ENCODE measurements at places on chromosomes 4 and X.

- no peak for DNase-seq
Observed at GRCh38 chr4:105225500-105225899, 78.8 kb downstream of the TET2 start.

GRCh38 chr4:41887821-41888686 is 47.2 kb upstream of the TMEM33 start:
- DNase-seq = no peak

DNA sequence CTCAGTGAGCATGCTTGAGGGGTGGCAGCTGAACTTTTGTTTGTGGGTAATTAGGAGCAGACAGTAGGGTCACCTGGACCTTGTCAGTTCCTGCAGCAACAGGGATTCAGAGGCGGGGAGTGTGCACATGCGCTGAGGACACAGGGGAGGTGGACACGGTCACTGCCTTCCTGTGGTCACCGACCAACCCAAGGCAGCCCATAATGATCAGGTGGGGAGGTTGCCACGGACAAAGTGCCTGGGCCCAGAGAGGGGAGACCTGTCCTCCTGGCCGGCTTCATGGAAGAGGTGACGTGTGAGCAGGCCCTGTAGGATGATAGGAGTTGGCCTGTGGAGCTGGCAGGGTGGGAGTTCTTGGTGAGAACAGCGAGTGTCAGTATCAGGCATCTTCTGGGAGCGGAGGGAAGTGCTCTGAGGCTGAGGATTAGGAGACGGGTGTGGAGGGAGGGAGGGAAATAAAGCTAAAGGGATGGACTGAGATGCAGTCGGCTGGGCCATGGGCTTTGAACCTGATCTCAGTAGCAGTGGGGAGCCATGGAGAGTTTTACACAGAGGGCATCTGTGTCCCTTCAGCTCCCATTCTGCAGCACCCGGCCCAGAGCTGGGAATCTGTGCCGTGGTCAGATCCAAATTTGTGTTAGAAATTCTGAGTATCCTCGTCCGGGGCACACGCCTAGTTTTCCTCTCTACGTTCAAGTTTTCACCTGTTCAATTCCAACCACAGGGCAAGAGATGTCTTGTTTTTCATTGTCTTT is 100.0 kb downstream of the PSAPL1 start:
- no peak for DNase-seq

DNA sequence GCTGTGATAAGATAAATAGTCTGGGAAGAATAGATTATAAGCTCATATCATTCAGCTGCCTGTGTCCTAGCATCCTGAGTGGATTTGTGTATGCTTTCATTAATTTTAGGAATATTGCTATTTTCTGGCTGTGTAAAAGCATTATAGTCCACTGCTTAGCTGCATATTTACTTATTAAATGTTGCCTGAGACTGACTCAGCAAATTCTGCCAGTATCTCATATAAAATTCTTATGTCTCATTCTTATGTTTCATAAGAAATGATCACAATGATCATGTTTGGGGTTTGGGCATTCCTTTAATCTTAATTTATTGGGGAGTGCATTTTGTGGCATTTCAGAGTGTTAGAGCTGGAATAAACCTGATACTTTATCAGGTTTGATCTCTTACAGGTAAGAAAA is 34.9 kb downstream of the RASSF6 start:
- no peak for DNase-seq

DNA sequence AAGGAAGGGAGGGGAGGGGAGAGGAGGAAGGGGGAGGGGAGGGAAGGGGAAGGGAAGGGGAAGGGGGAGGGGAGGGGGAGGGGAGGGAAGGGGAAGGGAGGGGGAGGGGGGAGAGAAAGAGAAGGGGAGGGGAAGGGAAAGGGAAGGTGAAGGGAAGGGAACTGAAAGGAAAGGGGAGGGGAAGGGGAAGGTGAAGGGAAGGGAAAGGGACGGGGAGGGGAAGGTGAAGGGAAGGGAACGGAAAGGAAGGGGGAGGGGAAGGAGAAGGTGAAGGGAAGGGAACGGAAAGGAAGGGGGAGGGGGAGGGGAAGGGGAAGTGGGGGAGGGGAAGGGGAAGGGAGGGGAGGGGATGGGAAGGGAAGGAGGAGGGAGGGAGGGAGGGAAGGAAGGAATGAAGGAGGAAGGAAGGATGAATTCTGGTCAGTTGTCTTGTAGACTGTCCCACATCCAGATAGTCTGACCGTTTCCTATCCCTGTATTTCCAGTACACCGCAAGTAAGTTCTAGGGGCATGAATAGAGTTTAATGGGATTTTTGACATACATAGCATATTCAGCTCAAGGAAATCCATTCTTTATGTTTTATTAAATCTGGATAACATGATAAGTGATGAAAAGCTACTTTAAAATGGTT is 20.4 kb downstream of the HERC5 start:
- no peak for DNase-seq

DNA sequence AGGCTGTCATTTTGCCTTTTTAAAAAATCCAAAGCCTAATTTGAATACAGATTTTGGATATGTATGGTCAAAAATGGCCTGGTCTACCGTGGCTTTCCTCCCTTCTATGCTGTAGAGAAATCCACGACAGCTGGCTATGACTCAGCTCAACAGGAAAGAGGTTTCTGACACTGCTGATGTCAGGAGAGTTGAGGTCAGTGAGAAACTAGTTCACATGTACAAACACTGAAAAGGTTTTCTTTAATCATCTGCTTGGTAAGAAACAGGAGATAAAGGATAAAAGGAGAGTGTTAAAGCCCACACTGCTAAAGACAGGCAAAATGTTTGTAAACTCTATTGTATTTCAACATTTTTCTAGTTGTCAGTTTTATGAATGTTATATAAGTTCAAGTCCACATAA is 113.9 kb downstream of the NYX start:
- DNase-seq = peak; percentile 14

DNA sequence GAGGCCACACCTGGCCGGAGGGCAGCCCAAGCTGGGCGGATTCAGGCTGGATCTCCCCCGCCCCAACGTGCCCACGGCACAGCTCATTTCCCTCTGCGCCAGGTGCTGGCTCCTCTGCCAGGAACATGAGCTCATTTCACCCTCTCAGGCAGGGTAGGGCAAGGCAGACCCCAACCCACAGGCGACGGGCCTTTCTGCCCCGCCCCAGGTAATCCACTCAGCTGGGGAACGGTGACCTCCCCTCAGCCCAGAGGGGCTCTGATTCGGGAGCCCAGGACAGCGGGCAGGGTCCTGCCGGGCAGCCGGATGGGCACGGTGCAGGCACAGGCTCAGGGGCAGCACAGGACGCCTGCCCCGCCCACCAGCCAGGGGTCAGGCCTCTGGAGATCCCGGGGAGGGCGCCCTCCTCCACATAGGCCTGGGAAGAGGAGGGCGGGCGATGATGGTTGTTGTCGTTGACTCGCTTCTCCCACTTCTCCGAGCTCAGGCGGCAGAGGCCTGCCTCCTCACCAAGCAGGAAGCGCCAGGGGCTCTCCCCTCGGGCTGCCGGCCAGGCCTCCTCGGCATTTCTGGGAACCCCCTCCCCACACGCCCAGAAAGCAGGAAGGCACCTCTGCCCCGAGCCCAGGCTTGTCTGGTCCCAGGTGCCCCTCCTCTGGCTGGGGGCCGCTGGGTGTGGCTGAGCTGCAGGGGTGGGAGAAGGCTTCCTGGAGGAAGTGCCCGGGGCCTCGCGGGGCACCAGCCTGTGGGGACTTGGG is 31.1 kb downstream of the TACC3 start:
- DNase-seq = no peak

DNA sequence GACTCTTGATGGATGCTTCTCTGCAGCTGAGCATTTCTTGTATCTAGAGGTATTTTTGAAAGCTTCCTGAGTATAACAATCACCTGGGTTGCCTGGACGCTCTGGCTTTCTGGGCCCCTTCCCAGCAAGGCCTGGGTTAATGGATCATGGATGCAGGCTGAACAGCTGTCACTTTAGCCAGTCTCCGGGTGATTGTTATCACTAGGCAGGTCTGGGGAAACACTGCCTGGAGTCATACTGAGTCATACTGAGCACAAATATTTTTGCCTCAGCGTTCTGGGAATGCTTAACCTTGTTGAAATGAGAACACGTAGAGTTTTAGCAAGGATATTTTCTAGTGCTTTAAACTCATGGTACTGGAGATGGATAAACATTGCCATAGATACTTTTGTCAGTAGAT is 102.6 kb downstream of the PHEX start:
- no peak for DNase-seq

DNA sequence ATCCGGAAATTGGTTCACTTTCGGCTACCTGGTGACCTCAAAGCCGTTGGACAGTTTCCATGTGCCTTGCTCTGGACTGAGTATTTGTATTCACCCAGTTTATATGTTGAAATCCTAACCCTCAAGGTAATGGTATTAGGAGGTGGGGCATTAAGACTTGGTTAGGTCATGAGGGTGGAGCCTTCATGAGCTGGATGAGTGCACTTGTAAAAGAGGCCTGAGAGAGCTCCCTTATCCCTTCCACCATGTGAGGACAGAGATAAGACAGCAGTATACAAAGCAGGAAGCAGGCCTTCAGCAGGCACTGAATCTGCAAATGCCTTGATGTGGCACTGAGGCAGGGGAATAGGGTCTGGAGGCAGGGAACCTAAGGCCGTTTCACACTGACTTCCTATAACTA is 5.3 kb upstream of the OPHN1 start:
- no peak for DNase-seq

DNA sequence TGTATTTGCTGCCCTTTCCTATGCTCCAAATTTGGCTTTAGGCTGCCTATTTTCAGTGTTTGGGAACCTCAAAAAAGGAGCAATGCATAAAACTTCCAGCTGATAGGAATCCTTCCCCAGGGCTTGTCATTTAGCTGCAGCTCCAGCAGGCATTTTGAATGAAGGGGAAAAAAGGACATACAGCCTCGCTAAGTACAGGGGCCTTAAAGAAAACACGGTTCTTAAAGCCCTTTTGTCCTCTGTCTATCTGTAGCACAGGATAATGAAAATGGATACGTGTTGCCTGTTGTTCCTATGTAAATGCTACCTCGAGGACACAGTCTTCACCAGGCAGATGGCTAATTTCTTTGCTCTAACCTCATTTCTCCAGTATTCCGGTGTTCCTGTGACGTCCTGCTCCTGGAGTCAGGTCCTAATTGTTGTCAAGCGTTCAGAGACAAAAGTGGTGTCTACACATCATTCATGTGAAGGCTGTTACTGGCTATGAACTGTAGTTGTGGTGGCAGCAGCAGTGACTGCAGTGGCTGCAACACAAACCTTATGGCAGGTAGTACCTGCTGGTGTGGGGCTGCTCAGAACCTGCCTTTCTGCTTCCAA is 117.4 kb downstream of the MGST2 start:
- DNase-seq = no peak

DNA sequence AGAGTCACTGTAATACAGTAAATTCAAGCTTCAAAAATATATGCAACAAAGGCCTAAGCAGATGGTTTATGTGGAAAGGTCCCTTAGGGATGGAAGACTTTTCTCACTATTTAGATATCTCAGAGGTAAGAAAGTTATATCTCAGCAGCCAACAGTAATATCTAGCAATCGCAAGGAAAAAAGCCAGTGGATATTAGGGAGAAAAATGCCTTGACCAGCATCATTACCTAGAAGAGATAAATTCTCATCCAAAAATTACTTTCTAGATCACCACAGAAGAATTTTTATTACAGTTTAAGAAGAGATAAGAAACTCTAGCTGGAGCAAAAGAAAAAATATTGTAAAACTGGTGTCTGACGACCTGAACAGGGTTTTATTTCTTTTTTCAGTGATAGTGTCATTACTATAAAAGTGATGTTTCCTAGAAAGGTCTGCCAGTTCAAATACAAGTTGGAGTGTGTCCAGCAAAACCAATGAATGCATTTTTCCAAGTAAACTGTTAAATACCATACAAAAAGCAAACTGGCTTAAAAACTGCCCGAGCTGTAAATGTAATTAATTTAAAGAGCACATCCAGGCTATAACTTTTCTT is 100.0 kb downstream of the ATP11C start:
- DNase-seq = no peak

GRCh38 chr4:80709082-80709869 is 321.2 kb upstream of the BMP3 start:
- no peak for DNase-seq

DNA sequence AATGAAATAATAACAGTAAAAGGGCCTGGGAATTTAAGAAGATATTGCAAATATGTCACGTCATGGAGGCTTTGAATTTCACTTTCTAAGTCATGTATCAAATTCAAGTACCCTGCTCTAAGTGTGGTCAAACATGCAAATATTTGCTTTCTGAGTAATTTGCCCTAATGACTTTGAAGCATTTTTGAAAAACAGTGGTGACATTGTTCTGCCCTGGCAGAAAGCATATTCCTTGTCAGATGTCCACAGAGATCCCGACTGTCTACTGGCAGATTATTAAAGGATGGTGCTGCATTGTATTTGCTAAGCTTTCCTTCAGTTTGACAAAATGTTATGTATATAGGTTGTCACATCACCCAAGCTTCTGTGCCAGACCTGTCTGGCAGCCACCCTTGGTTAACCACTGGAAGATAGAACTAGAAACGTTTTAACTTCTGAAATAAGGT is 92.5 kb downstream of the ANK2 start:
- no peak for DNase-seq

DNA sequence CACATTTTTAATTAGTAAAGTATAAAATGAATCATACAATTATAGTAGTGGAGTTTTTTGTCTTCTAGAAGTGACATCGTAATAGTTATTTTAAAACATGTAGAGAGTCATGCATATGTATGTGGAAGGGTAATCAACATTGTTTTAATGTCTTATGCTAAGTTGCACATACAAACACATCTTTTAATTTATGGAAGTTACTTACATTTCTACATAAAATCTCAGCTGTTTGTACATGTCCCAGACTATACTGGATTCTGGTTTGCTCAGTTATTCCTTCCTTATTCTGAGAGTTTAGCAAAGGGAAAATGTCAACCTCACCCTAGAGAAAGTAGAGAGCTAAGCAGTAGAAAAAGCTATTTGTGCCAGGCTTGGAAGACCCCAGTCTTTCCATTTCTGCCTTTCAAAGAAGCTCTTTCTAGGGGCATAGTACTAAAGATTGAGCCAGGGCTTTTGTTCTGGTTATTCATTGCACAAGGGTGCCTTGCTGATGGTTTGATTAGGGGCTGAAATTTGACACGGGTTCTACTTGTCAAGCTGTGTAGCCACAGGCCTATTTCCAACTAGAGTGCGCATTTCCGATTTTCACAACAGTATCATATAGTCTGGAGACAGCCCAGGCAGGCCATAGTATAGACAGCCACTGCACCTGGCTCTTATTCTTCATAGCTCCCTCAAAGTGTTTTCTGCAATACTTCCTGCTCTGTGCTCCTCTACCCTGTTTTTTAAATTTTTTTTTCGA is 106.3 kb downstream of the RPA4 start:
- no peak for DNase-seq

GRCh38 chr4:40223343-40223742 is 26.5 kb downstream of the RHOH start:
- no peak for DNase-seq
